Ovary (tissue), 10 donors: ENCODE measurements at places on chromosomes 3 and 15. TPM values are rescaled to one million over a fixed set of nuclear protein-coding genes. Genes with fewer than 3 reads are reported as not detected.

DNA sequence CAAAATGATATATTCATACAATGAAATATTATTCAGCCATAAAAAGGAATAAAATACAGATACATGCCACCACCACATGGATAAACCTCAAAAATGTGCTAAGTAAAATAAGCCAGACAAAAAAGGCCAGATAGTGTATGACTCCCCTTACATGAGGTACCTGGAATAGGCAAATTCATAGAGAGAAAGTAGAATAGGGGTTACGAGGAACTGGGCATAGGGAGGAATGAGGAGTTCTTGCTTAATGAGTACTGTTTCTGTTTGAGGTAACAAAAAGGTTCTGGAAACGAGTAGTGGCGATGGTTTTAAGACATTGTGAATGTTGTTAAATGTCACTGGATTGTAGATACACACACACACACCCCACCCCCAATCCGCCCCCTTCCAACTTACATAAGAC is 8.2 kb downstream of the RAF1 start:
- no peaks in the 10 kb centered on the region for H3K36me3 ChIP-seq
- no peaks in the 10 kb centered on the region for H3K27me3 ChIP-seq
- DNase-seq = no peak

- no peak for DNase-seq
- H3K36me3 ChIP-seq = no peaks in the 10 kb centered on the region
- H3K27me3 ChIP-seq = no peaks in the 10 kb centered on the region
- H3K4me1 ChIP-seq = no peaks in the 10 kb centered on the region
- no peak overlapping the region for H3K27ac ChIP-seq
- no peak overlapping the region for H3K4me3 ChIP-seq
These were observed 73.2 kb downstream of the INO80 start for GRCh38 chr15:41042851-41043250.

GRCh38 chr15:48409623-48410022 is 78.4 kb downstream of the DUT start:
- no peaks in the 10 kb centered on the region for H3K27me3 ChIP-seq
- H3K4me1 ChIP-seq = peaks cover 23% of the 10 kb centered on the region
- no peak overlapping the region for H3K4me3 ChIP-seq

GOLGA6L7 gene
- not detected for total RNA-seq

DNA sequence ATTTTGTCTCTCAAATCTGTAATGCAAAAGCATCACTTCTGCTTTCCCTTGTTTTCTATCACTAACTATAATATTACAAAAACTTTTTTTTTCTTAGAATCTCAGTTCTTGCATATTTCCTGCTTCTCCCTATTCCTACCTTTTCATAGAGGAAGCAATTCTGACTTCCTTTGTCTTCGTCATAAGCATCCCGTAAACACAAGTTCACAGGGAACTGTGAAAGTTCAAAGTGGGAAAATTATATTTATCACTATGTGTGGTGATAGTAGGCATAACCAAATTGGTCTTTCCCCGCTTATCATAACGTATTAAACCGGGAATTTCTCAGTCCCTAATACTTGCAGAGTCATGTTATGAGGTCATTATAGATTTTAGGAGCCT is 22.3 kb downstream of the CD200 start:
- no peak overlapping the region for H3K27ac ChIP-seq
- H3K4me1 ChIP-seq = peaks cover 6% of the 10 kb centered on the region
- no peaks in the 10 kb centered on the region for H3K36me3 ChIP-seq
- no peaks in the 10 kb centered on the region for H3K27me3 ChIP-seq
- no peak for DNase-seq
- no peak overlapping the region for H3K4me3 ChIP-seq

DNA sequence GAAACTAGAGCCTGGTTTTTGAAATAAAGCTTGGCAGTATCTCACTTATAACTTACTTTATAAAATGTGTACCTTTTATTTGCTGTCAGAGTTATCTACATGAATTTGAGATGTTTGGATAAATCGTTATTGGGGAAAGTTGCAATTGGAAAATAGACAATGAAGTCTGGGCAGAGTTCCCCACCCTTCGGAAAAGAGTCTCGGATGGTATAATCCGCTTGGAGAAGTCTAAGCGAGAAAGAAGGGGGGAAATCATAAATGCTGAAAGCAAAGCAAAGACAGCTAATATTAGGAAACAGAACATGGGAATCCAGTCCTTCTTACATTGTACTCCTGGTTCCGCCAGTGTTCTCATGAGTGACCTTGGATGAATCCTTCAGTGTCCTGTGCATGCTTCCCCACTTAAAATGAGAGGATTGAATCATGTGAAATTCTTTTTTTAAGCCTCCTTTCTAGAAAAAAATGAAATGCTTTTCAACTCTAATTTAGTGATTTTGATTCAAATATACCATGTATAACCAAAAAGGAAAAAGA is 162.4 kb downstream of the ATG7 start:
- H3K27me3 ChIP-seq = no peaks in the 10 kb centered on the region
- no peak for DNase-seq
- H3K4me3 ChIP-seq = no peak overlapping the region
- H3K27ac ChIP-seq = peak overlapping the region; percentile 75

GPR149 gene
- total RNA-seq = not detected

- no peak for DNase-seq
- no peak overlapping the region for H3K27ac ChIP-seq
- H3K4me3 ChIP-seq = no peak overlapping the region
- no peaks in the 10 kb centered on the region for H3K27me3 ChIP-seq
These were observed 6.6 kb upstream of the RAB11A start for GRCh38 chr15:65862682-65863081.

DNA sequence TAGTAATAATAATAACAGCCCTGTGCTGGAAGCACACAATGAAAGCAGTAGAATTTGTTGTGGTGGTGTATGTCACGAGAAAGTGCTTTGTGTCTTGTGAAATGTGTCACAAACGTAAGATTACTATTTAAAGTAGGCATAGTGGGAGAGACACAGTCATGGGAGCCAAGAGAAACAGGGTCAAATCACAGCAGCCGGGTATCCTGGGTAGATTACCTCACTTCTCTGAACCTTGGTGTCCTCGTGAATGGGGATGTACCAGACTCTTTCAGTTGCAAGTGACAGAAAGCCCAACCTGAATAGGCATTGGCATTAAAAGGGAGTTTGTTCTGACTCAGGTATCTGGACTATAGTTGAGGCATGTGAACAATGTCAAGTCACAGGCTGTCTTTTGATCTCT is 29.1 kb upstream of the SRGAP3 start:
- no peaks in the 10 kb centered on the region for H3K36me3 ChIP-seq
- no peak overlapping the region for H3K4me3 ChIP-seq
- DNase-seq = no peak
- no peak overlapping the region for H3K27ac ChIP-seq

SNTN gene
- 26.0 TPM for total RNA-seq

- H3K27ac ChIP-seq = no peak overlapping the region
- H3K36me3 ChIP-seq = no peaks in the 10 kb centered on the region
- no peaks in the 10 kb centered on the region for H3K4me1 ChIP-seq
- H3K27me3 ChIP-seq = no peaks in the 10 kb centered on the region
These were observed 309.8 kb downstream of the VPS13C start for GRCh38 chr15:61750271-61751084.

GRCh38 chr3:18483226-18483625 is 58.1 kb upstream of the SATB1 start:
- no peak overlapping the region for H3K4me3 ChIP-seq
- DNase-seq = no peak
- no peaks in the 10 kb centered on the region for H3K4me1 ChIP-seq
- H3K36me3 ChIP-seq = no peaks in the 10 kb centered on the region
- H3K27ac ChIP-seq = no peak overlapping the region

GRCh38 chr3:122272879-122273278 is 52.2 kb upstream of the CSTA start:
- no peaks in the 10 kb centered on the region for H3K36me3 ChIP-seq
- H3K27ac ChIP-seq = no peak overlapping the region
- no peak for DNase-seq

DNA sequence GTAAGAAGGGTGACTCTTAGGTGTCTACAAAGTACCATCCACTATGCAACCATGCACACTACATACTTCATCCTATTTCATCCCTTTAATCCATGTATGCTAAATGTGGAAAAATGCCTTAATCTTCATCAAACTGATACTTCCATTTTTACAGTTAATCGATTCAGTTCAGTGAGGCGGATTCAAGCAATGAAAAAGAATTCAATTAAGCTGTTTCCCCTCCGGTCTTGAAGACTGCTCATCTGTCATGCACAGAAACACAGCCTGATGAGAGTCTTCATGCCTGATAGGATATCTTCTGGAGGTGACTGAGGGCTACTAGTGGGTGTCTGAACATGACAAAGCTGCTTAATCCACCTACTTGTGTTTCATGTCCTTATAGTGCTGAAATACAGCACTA is 270.6 kb upstream of the ALCAM start:
- no peak overlapping the region for H3K4me3 ChIP-seq
- no peak overlapping the region for H3K27ac ChIP-seq
- no peaks in the 10 kb centered on the region for H3K4me1 ChIP-seq
- no peaks in the 10 kb centered on the region for H3K27me3 ChIP-seq
- DNase-seq = no peak
- no peaks in the 10 kb centered on the region for H3K36me3 ChIP-seq

NR1I2 gene
- 0.48 TPM for total RNA-seq

DNA sequence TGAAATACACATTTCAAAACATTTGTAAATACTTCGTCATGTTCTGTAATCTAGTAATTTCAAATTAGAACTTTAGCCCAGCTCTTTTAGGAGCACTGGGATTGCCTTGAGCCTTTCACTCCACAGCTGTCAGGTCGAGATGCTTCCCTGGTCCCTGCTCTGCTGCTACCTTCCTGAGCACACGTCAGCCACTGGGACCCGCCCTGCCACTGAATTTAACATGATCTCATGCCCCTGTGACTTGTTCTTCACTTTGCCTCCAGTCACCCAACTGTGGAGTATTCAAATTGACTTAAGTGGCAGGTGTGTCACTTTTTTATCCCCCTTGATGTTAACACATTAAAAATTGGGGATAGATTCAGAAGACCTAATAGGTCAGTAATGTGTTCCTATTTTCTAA is 3.3 kb downstream of the ARRDC4 start:
- H3K4me1 ChIP-seq = peaks cover 6% of the 10 kb centered on the region
- no peak overlapping the region for H3K27ac ChIP-seq
- no peak for DNase-seq
- no peak overlapping the region for H3K4me3 ChIP-seq

DNA sequence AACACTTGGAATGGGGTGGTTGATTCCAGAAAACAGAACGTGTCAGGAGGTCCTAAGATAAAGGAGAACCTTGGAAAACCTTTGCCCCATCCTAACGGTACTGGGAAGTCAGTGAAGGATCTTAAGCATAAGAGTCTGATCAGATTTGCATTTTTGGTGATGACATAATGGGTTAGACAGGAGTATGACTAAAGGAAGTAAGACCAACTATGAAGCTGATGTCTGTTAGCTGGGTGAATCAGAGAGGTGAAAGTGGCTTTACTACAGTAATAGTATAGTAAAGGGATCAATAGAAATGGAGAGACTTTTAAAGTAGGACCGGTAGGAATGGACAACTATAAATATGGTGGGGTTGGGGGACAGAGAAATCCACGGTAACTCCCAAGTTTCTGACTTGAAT is 12.6 kb downstream of the GTF2A2 start:
- no peaks in the 10 kb centered on the region for H3K4me1 ChIP-seq
- no peak overlapping the region for H3K4me3 ChIP-seq
- DNase-seq = no peak
- no peaks in the 10 kb centered on the region for H3K27me3 ChIP-seq
- no peak overlapping the region for H3K27ac ChIP-seq

GRCh38 chr3:13427662-13428603 is 7.8 kb upstream of the NUP210 start:
- H3K27ac ChIP-seq = no peak overlapping the region
- H3K4me3 ChIP-seq = no peak overlapping the region
- H3K27me3 ChIP-seq = no peaks in the 10 kb centered on the region
- H3K4me1 ChIP-seq = no peaks in the 10 kb centered on the region

DNA sequence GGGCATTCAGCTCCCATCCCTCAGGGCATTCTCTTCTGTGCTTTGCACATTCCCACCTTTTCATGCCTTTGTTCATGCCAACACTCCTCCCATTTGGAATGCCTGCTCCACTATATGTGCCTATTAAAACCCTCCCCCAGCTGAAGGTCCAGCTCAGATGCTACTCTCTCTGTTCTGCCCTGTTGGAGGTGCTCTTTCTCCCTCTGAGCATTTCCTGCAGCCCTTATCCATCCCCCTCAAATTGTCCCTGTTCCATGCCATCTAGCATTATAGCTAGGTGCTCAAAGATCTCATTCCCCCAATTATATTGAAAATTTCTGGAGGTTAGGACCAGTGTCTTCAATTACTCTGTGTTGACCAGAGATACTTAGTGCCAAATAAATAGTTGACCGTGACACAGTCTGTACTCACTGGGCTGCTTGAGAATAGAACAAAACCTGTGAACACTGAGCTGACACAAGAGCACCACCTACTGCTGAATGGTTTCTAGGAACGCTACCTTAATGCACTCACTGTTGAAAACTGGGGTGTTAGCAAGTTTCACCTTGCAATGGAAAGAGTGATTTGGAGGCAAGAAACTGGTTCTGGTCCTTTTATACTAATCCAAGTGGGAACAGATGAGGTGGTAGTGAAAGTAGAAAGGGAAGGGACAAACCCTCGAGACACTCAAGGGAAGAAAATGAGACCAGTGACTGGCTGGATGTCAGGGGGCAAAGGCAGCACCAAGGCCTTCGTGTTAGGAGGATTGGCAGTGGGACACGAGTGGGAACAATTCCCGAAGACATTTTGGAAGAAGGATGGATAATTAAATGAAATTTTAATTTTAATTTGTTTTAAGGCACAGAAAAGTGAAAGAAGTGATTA is 289.8 kb upstream of the ROPN1 start:
- no peaks in the 10 kb centered on the region for H3K36me3 ChIP-seq
- no peak overlapping the region for H3K27ac ChIP-seq
- peaks cover 7% of the 10 kb centered on the region for H3K4me1 ChIP-seq
- DNase-seq = no peak

DNA sequence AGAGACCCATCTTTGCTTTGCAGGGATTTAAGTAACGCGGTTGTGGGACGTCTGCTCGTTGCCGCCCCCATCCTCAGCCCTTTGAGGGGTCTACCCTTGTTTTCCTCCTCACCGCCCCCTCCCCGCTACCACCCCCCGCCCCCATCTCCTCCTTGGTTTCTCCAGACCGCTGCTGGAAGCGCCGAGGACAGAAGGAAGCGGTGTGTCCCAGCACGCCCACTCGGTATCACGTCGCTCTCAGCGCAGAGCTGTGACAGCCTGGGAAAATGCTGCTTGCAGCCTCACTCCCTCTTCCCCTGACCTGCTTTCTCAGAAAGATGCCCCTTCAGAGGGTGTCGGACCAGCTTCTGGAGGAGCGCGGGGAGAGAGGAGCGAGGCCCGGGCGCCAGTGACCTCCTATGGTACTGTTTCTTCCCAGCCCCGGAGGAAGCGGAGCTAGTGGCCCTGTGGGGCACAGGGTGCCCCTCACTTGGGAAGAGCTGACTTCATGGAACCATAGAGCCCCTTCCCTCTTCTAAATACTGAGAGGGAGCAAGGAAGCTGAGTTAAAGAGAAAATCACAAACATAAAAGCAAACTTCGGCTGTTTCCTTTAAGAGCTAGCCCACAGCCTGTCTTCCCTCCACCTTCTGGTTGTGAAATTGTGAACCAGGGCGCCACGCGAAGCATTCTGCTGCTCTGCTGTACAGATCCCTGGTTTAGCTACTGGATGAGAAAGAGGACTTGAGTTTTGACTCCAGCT is 698 bp downstream of the IL1RAP start:
- peak overlapping the region; percentile 65 for H3K27ac ChIP-seq
- no peaks in the 10 kb centered on the region for H3K4me1 ChIP-seq
- H3K27me3 ChIP-seq = no peaks in the 10 kb centered on the region

GRCh38 chr3:172256101-172256734 is 192.0 kb downstream of the GHSR start:
- DNase-seq = peak; percentile 80
- peaks cover 28% of the 10 kb centered on the region for H3K4me1 ChIP-seq
- no peak overlapping the region for H3K4me3 ChIP-seq

GRCh38 chr15:35777061-35777460 is 231.1 kb upstream of the DPH6 start:
- no peak for DNase-seq
- H3K4me3 ChIP-seq = no peak overlapping the region
- H3K27me3 ChIP-seq = no peaks in the 10 kb centered on the region
- no peaks in the 10 kb centered on the region for H3K36me3 ChIP-seq
